Germinal center (tissue), 1 donor: ENCODE measurements at places on chromosomes 5 and 9.

DNA sequence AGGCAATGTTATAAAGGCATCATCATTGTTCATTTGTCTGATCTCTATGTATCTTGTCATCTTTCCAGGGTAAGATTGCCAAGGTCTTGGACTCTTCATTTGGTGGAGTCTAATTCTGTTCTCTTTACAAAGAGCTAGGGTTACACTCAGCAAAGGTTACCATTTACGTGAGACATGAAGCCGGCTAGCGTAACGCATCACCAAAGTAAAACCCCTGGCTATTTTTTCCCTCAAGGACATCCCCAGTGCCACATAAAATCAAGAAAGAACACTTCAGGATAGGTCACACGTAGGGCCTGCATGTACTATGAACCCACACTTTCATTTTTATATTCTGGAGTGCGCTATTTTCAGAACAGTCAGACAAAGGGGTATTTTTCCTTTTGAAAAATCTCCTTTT, 20.0 kb upstream of the MYOT start:
- DNase-seq = no peak

DNA sequence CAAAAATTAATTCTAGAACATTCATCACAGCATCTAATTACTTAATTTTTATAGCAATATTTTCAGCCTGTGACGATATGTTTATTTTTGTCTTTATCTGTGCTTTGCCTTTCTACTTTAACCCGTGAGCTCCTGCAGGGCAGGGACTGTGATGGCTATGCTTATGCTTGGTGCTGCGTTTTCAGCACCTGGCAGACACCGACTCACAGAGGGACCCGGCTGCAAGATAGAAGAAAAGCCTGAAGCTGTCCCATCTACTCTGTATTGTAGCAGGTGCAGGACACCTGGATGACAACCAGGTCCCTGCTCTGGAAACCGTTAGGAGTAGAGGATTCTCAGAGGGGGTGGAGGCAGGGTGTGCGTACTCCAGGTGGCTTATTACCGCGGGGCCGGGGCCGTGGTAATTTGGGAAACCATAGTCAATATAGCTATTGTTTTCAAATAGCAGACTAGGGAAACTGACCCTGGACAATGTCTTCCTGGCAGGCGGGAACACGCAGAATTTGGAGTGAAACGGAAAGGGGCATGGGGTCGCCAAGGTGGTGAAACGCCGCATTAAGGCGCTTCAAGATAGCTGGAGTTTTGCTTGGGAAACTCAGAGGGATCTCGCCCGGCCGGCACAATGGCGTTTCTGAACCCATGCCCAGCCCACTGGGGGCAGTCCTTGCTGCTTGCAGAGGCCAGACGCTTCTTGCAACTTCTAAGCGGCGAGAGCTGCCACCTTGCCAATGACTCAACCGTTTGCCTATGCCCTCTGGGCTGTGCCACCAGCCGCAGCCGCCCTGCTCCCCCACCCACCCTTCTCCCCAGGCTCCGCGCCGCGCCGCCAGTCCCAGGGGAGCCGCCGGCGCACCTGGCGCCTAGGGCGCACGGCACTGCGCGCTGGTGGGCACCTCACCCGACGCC, 140.1 kb upstream of the PALM2AKAP2 start:
- DNase-seq = peak; percentile 47

DNA sequence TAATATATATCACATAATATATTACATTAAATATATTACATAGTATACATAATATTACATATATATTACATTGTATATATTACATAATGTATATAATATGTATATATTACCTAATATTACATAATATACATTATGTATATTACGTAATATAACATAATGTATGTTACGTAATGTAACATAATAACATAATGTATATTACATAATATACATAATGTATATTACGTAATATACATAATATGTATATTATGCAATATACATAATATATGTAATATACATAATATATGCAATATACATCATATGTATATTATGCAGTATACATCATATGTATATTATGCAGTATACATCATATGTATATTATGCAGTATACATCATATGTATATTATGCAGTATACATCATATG, 19.1 kb downstream of the CYLC2 start:
- DNase-seq = no peak

- DNase-seq = no peak
Observed at GRCh38 chr5:134568761-134569695, 43.6 kb downstream of the JADE2 start.

DNA sequence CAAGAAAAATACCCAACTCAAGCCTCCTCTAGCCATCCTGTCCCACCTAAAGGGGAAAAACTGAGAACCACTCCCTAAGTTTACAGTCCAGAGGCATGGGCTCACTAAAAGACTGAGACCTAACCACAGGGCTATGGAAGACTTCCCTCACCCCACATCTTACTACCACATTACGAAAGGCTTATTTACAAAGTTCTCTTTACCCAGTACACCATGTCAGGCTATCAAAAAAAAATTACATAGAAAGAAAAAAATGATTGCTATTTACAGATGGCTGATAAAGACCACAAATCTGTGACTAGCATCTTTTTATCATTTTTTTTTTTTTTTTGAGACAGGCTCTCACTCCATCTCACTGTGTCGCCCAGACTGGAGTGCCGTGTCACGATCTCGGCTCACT, 69.7 kb upstream of the TNPO1 start:
- DNase-seq = no peak
